ENCODE measurements at places on chromosomes 11 and 22.
A peak's percentile ranks its signal among the peaks of the same experiment; 100 is the strongest.

DNA sequence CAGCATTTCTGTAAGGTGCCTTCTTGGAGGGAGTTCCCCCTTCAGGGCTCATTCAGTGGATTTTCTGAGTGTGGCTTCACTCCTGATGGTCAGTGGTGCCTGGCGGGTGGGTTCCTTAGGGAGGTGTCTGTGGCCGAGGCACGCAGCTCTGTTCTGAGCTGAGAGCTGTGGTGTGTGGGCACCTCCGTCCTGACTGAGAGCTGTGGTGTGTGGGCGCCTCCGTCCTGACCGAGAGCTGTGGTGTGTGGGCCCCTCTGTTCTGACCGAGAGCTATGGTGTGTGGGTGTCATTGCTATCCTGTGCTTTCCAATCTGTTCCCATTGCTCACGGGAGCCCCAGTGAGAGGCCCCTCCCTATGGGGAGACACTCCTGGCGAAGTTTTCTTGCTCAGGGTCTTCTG is 39.8 kb downstream of the MUC6 start:
- no peak for DNase-seq

DNA sequence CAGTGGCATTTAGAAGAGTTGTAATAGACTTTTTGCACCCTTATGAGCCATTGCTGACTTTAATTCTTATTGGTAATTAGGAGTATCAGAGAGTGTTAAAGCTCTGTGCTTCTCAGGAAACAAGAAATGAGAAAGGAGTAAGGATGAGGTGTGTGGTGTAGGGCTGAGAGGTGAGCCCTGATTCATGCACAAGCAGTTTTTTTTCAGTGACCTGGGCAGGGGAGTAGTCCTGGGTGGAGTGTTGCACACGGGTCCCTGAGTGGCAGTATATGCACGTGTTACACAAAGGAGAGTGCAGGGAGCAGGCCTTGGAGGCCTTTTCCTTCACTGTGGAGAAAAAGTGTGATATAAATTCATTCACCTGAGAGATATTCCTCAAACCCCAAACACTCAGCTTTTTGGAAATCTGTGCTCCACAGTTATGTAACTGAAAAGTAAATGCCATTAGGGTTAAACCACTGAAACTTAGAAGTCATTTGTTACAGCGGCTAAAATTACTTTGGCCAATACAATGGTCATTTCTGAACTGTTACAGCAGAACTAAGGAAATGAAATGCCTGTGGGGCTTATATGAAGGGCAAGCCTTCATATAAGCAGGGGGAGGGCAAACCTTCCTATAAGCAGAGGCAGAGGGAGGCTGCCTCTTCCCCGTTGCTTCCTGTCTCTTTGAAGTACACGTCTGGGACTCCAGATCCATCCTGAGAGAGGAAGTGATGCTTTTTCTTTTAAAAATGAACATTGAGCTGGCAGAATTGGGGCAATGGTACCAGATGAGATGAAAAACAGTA is 62.6 kb upstream of the OLFML1 start:
- DNase-seq, result no peak

DNA sequence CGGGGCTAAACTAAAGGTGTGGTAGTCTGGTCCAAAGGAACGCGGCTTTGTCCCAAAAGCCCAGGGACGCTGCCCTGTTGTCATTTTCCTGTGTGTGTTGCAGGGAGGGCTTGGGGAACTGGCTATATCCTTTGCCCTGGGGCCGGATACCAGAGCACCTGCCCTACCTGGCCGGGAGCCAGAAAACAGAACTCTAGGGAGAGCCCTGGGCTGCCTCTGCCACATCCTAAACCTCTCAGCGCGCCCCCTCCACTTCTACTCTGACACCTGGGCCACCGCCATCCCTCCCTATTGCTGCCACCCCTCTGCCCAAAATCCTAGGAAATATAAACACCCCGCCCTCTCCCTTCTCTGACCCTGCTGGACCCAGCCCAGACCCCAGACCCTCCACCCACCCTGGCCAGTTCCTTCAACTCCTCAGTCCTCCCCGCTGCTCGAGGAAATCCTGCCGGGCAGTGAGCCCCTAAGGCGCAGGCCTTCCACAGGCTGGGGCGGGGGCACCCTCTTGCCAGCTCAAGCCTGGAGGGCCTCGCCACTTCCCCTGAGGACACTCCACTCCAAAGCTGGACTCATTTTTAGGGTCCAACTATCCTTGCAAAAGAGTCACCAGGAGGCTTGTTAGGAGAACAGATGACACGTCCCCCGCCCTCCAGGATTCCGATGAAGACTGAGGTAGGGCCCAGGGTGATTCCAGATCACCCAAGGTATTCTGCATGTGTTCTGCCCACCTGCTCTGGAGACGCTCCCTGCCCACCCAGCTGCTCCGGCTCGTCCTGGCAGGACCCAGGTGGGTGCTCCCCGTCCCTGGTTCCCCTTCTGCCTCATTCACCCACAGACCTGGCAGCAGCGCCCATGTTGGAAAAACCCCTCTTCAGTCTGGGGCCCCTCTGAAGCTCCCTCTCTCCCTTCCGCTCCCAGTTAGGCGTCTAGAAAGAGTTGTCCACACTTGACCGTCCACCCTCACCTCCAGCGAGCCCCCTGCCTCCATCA is 12.2 kb downstream of the KCTD17 start:
- no peak for DNase-seq

DNA sequence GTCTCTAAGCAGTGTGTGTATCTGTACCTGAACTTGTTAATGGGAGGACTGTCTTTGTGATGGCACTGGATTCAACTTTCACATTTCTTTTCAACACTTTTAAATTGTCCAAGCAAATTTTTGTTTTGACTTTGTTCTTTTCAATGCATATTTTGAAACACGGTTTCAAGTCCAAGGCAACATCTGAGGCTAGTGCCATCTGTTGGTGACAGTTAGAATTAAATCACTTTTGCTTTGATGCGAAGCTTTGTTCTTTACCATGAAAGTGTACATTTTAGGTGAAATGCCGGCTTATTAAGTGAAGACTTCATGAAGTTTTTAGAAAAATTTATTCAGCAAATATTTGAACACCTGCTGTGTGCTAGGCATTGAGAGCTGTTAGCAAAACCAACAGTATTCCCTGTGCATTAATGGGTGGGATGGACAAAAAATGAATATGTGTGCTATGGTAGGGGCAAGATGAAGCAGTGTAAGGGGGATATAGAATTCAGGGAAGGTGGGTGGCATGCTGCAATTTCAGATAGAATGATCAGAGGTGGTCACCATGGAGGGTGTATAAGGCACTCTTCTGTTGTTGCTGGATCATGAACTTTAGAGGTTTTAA is 70.2 kb downstream of the DDX10 start:
- DNase-seq, result no peak

DNA sequence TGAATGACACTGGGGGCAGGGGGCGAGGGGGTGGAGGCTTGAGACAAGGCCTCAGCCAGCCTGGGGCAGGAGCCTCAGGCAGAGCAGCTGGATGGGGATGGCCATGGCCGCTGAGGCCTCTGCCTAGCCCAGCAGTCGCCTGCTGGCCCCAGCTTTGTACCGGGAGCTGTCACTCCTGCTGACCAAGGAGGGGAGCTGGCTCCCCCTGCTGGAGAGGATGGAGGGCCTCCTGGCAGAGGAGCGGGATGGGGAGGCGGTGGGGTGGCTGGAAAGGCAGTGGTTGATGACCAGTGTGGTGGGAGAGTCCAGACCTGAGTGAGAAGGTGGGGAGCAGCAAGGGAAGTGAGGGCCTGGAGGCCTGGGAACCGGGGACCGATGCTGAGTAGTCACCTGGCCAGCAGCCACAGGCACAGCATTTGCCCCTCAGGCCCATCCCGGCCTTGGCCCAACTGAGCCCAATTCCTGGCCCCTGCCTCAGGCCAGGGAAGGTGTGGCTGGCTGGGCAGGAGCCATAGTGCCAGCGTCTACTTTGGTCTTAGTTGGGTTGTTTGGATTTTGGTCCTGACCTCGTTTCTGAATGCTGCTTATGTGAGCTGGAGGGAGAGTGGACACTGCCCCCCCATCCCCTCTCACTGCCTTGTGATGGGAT is 6.0 kb upstream of the SUSD2 start:
- peak; percentile 47 for DNase-seq

GRCh38 chr11:121082670-121083069 is 18.4 kb upstream of the TECTA start:
- no peak for DNase-seq

DNA sequence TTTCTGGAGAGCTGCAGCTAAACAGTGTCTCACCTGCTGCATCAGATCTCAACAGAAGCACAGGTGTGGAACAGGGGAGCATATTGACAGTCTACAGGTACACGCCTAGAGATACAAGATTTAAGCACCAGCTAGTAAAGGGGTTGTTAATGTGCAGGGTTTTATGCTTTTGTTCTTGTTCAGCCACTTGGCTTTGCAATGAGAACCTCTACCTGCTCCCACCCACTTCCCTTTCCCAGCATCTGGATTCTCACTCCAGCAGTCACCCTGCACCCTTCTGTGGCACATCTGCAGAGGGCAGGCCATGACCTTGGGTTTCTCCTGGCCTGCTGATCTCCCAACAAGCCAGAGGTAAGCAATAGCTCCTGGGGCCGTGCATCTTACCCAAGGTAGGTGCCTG is 446.6 kb downstream of the BUD13 start:
- DNase-seq, result no peak

GRCh38 chr11:86664930-86665329 is 7.5 kb downstream of the ME3 start:
- no peak for DNase-seq

DNA sequence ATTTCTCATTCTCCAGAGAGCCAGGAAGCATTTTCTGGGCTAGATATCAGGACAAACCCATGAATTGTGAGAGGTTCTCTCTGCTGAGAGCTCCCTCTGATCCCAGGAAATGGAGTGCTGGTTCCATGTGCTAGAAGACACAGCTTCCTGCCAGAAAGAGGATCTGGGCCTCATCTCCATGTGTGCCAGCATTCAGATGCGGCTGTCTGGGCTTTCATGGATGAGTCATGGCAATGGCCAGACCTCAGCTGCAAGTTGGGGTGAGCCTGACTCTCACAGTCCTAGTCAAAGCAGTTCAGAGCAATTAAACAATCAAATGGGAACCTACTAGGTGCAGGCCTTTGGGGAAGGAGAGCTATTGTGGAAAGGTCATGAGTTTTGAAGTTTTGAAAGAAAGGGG is 82.3 kb upstream of the EED start:
- no peak for DNase-seq

DNA sequence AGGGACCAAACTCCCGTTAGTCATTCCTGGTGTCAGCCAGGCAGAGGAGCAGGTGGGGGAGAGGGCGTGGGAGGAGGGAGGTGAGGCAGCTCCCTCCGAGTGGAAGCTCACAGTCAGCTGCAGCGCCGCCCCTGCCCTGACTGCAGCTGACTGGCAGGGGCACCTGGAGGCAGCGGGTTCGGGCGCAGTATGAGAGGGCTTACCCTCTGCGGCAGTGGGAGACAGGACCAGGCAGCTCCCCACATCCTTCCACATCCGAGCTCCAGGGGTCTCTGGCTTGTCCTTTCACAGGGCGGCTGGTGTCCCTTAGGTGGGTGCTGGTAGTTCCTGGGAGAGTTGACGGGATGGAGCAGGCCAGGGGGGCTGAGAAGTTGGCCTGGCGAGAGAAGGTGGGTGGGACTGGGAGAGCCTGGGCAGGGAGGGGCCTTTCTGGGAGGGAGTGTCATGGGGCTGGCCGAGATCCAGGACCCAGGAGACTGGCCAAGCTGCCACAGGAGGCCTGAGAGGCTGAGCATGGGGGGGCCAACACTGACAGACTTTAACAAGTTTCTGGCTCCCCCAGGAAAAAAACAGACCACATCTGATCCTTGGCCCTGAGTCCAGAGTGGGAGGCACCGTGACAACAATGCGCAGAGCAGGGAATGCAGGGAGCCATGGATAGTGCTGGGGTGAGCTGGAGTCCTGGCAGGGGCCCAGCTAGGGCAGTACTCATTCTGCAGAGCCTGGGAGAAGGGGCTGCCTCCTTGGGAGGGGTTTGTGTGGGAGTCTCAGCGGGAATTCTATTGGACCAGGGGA is 4.9 kb downstream of the ADORA2A start:
- DNase-seq, result no peak

DNA sequence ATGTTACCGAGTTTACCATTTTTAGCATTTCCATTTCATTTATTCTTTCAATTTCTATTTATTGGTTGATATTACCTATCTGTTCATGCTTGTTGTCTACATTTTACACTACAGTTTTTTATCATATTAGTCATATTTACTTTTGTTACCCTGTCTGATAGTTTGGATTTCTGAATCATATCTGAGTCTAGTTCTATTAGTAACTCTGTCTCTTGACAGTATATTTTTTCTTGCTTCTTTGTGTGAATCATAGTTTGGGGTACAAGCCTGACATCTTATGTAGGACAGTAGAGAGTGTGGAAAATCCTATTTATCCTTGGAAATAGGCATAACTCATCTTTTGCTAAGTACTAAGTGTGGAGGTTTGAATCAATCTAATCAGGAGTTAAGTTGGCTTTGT is 263.9 kb upstream of the SESN3 start:
- no peak for DNase-seq

- DNase-seq, result no peak
Observed at GRCh38 chr11:71489311-71490043, 36.5 kb downstream of the NADSYN1 start.

GRCh38 chr11:83694191-83694910 is 408.2 kb upstream of the CCDC90B start:
- no peak for DNase-seq

DNA sequence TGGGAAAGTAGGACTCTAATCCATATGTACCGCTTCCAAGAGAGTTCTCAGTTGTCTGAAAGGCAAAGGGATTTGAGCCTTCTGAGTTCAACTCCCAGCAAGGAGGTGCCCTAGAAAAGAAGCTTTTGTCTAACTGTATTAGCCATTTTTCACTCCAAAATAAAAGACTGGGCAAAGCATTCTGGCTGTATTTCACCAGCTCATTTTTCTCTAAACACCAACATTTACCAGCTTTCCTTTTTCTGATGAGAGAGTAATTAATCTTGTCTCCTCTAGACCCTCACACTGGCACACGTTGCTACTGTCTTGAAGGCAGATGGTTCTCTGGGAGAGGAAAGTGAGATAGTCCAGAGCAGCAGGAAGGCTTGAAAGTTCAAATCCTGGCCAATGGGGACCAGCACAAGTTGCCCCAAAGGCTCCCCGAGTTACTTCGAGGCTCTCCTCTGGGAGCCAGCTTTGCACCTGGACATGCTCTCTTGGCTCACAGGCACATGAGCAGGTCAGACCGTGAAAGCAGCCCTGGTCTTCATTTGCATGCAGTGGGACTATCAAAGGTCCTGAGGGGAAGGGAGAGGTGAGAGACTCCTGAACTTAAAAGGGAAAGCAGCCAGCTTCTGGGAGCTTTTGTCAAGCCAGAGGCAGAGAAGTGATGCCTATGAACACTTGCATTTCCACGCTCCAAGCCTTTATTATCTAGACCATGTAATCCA is 100.0 kb downstream of the NTM start:
- DNase-seq, result no peak

GRCh38 chr22:37223965-37224551 is 11.8 kb upstream of the SSTR3 start:
- DNase-seq, result no peak

GRCh38 chr11:97937501-97937900 is 1083.2 kb upstream of the CNTN5 start:
- no peak for DNase-seq

Measured in stimulated activated CD8-positive, alpha-beta memory T cell treated with anti-CD3 and anti-CD28 coated beads, Interleukin-2, amount 100 ng/mL, for 1 hour (primary cell).